Renal pelvis (tissue), 12 donors: ENCODE measurements at places on chromosomes 6 and 20. TPM values are rescaled to one million over a fixed set of nuclear protein-coding genes. Genes with fewer than 3 reads are reported as not detected.

- DNase-seq: no peak
These were observed 1.3 kb downstream of the EPHA7 start for GRCh38 chr6:93418033-93418407.

DNA sequence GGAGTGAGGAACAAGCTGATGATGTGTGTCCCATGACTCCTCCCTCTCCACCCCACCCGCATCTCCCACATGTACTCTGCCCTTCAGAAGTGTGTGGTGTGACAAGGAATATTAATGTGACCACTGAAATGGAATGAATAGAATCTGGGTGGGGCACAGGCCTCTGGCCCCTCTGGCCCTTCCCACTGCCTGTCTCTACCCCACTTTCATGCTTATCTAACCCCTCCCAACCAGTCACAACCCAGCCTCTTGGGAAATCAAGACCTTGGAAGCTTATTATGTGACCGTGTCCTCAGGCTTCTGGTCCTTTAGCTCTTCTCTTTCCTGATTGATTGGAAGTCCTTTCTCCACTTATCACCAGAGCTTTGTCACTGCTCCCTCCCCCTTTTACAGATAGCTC, 312.2 kb upstream of the SOX4 start:
- no peak for DNase-seq

DNA sequence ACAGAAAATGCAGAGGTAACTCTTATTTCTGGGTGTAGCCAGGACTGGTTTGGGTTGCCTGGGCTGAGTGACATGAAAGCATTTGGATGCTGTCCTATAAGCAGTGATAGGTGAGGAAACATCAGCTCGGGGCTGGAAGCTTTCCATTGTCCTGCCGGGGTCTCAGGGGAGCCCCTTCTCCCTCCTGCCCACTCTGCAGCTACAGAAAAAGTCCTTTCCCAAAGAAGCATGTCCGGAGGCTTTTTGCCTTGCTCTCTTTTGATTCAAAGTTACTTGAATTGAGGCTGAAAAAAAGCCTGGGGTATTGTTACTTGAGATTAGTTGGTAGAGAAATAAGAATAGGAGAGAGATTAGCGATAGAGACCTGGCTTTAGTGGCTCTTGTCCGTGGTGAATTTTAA, 90.7 kb upstream of the ZNFX1 start:
- DNase-seq: no peak

- no peak for DNase-seq
These were observed 321.5 kb downstream of the LRFN2 start for GRCh38 chr6:40265615-40266014.

DNA sequence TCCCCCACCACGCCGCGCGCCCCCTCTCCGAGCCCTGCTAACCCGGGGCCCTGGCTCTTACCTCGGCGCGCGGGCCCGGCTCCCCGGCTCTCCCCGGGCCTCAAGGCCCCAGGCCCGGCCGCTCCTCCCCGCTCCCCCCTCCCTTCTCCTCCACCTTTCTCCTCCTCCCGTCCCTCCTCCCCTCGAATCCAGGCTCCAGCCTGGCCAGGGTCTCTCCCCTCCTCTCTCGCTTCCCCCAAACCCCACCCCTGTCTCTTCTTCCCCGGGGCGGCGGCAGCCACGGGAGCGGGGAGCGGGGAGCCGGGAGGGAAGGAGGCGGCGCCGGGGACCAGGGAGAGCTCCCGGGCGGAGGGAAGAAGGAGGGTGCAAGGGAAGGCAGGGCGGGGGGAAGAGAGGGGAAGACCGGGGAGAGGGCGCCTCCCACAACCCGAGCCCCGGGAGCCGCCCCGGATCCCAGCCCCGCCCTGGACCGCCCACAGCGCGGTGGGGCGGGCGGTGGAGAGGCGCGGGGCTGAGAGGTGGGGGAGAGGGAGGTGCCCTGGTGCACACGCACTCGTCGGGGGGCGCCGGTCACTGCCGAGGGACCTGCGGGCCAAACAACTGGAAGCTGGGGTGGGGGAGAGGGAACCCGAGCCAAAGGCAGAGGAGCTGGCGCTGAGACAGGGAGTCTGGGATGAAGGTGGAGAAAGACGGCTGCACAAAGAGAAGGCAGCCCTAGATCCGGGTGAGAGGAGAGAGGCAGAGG, at the start of gene GABBR1:
GABBR1 (minus strand) TSS at position 395 of the 745 bp plus-strand sequence. CDS start 798 bp downstream, outside the sequence.
- peak; percentile 92 for DNase-seq

The PRDM13 gene
- polyA plus RNA-seq: not detected
